Cortex of kidney (tissue), 1 donor: ENCODE measurements at places on chromosomes 13 and 19.

- no peak for DNase-seq
Measured at GRCh38 chr19:51086153-51086850, 3.6 kb upstream of the KLK14 start.

- DNase-seq: no peak
Measured at GRCh38 chr19:38285567-38285966, 18.5 kb upstream of the C19orf33 start.

- DNase-seq: no peak
Measured at GRCh38 chr19:16199275-16199932, 1.7 kb downstream of the AP1M1 start.

DNA sequence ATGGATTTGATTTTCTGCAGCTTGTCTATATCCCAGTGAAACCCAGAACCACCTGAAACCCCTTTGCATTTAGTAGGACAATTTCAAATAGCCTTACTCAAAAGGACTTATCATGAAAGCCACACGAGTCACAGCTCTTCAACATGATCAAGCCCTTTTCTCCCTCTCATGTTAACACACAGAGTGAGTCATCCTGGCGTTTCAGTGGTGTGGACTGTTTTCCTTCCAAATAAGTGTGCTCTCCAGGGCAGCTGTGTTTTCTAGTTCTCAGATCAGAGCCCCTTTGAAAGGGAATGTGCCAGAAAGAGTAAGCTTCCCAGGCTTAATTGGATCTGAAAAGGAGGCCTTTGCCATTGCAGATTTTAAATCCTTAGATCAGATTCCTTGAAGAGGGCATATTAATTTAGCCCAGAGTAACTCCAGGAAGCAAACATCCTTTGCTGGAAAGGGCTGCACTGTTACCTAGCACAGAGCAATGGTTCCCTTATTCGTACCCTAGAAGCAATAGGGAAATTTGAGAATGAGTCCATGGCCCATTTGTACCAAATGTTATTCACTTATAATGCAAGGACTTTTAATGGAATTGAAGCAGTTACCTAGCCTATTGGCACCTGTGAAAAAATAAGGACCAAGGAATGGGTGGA lies 51.3 kb downstream of the ERICH6B start:
- DNase-seq: no peak

GRCh38 chr19:10361569-10362011 lies 18.8 kb downstream of the TYK2 start:
- DNase-seq: no peak

DNA sequence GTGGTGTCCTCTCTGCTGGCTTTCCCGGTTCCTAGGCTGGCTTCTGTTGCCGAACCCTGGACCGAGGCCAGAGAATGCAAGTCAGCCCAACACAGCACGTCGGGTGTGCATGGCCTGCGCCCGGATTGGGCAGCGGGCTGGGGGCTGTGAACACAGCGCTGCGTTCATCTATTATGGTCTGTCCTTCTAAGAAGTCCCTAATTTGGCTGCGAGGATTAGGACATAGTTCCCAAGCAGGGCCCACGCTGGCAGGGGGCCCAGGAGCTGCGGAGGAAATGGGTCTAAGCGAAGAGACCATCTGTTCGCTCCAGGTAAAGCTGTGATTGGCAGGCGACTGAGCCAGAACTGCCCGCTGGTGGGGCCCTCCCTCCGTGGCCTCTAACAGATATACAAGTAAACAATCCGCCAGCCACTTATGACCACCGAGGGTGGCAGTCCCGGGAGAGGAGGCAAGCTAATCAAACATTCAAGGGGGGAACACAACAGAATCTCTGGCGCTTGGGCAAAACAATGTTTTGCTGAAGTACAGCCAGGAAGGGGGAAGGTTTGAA lies 6.0 kb downstream of the SYCE2 start:
- DNase-seq: no peak

DNA sequence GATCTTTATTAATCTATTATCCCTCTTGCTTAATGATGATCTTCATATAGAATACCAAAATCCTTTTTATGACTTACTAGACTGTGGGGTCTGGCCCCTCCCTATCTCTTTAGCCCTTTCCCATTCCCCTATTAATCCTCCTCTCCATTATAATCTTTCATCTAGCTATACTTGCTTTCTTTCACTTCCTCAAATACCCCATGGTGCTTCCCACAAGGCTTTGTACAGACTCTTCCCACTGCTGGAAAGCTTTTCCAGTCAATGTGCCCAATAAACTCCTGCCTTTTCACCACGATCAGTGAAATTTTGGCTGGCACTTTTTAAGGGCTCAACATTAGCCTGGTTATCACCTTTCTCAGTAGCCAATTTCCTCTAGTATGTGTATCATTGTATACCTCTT lies 3.2 kb upstream of the EBPL start:
- no peak for DNase-seq

DNA sequence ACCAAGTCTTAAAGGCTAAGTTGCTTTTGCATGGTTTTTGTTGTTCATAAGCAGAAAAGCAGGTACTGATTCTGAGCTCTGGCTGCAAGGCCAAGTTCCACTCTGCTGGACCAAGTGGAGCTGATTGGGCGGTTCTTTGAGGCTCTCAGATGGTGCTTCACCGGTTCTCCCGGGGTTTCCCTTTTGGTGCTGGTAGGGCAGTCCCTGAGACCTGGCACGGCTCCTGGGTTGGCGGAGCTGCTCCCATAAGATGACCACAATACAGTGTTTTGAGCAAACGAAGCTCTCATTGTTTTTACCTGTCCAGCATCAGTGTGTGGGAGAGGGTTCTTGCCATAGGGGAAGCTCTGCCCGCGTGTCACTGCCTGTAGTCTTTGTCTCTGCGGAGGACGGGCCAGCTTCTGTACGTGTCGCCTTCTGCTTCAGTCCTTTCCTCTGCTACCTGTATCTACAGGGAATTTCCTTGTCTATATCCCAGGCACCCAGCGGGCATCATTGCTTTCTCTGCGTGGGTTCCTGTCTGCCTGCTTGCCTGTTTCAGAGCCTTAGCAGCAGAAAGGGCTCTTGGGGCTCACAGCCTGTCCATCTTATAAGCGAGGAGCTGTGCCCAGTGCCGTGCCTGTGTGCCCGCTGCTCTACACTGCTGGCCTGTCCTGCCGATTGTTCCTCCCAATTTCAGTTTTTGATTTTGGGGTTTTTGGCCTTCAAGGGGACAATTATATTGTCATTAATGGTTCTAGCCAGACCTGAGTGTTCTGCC lies 2.3 kb downstream of the U2AF2 start:
- no peak for DNase-seq

GRCh38 chr19:21751384-21751783 lies 16.0 kb downstream of the ZNF100 start:
- DNase-seq: no peak

GRCh38 chr19:17159466-17160393 lies 55.4 kb upstream of the USE1 start:
- DNase-seq: no peak

- no peak for DNase-seq
Measured at GRCh38 chr13:50645092-50645491, 198.4 kb downstream of the DLEU7 start.

- no peak for DNase-seq
Measured at GRCh38 chr13:109087916-109088623, 458.7 kb downstream of the MYO16 start.

GRCh38 chr19:45475537-45476291 lies 7.9 kb downstream of the FOSB start:
- DNase-seq: no peak

DNA sequence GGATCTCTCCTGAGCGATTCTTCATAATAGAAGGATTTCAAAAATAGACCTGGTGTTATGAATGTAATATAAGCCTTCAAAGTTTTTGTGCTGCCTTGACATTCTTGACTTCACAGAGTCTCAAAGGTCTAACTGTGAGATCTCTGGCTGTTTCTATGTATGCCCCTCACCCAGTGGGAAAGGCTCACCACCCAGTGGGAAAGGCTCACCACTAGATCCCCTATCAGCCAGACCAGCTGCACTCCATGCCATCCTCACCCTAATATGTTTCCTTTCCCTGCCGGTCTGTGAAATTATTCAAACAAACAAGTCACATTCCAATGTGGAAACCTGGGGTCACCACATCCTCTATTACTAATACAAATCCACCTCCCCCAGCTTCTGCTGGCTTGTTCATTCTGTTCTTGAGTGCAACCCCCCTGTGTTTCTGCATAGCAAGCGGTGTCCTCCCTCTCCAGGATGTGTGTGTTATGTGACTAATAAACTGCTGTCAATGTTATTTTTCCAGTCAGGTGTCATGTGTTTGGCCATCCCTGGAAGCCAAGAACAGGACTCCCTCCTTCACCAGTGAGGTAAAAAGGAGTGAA lies 13.8 kb upstream of the SLITRK1 start:
- no peak for DNase-seq

- no peak for DNase-seq
Measured at GRCh38 chr19:5172859-5173630, 167.6 kb downstream of the PTPRS start.

- no peak for DNase-seq
Measured at GRCh38 chr19:6489278-6490061, 7.9 kb upstream of the DENND1C start.

GRCh38 chr19:19334063-19334988 lies 13.7 kb downstream of the MAU2 start:
- DNase-seq: no peak

- DNase-seq: no peak
Measured at GRCh38 chr19:46753420-46754155, 7.3 kb upstream of the STRN4 start.

GRCh38 chr19:53808710-53809125 lies 15.4 kb downstream of the NLRP12 start:
- DNase-seq: no peak

DNA sequence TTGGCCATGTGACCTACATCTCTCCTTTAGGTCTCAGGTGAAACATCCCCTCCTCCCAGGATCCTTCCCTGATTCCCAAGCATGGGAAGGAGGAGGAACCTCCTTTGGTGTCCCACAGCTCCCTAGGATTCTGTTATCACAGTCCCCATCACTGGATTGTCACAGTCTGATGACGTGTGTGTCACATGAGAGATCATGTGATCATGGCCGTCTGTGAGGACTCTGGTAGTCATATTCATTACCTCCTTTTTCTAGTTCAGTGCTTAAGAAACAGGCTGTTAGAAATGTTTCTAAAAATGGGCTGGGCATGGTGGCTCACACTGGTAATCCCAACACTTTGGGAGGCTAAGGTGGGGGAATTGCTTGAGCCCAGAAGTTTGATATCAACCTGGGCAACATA lies 3.0 kb downstream of the DHX34 start:
- DNase-seq: no peak

- DNase-seq: no peak
Measured at GRCh38 chr13:52061587-52061986, 37.1 kb downstream of the UTP14C start.

- DNase-seq: no peak
Measured at GRCh38 chr19:53844849-53845246, 20.7 kb upstream of the NLRP12 start.

GRCh38 chr13:62093984-62094780 lies 678.5 kb upstream of the PCDH20 start:
- DNase-seq: no peak

- DNase-seq: no peak
Measured at GRCh38 chr19:12611361-12611699, 610 bp downstream of the ZNF791 start.

GRCh38 chr13:43041369-43041921 lies 18.1 kb downstream of the DNAJC15 start:
- no peak for DNase-seq

- DNase-seq: no peak
Measured at GRCh38 chr19:44789943-44790483, 12.3 kb downstream of the CBLC start.

- no peak for DNase-seq
Measured at GRCh38 chr19:3760871-3761361, 576 bp downstream of the APBA3 start.

DNA sequence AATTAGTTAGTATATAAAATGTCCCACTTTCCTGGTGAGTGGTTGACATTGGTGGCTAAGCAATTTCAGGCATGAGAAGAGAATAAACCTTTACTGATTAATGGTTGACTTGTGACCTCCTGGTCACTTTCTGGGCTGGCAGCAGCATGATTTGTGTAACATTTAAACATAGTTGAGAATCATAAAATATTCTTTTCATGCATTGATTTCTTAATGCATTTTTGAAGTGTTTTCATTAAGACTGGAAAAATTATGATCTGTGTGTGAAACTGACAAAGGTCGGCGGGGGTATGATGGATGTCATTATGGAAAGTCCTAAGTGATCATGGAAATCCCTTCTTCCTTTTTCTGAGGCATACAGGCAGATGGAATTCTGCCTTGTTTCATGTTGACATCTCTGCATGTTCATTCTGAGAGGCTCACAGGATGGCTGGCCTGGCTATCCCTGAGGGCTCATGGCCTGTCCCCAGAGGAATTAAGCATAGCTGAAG lies 98.7 kb upstream of the RNF113B start:
- no peak for DNase-seq
